Articular chondrocyte of knee joint (primary cell): ENCODE measurements at places on chromosomes 11 and 22. TPM values are rescaled to one million over a fixed set of nuclear protein-coding genes. Genes with fewer than 3 reads are reported as not detected.

The CNTN5 gene
- not detected in 2 replicates for total RNA-seq

The PDGFD gene
- 2.0 and 2.3 TPM in 2 replicates for total RNA-seq

The PKDREJ gene
- total RNA-seq, result under 0.01 and 0.11 TPM in 2 replicates

The ZNRF3 gene
- 4.2 and 4.9 TPM in 2 replicates for total RNA-seq

The LDLRAD3 gene
- total RNA-seq, result 14.8 and 15.5 TPM in 2 replicates

The RIBC2 gene
- total RNA-seq, result 0.76 and 0.91 TPM in 2 replicates

The SERHL2 gene
- 4.9 and 7.1 TPM in 2 replicates for total RNA-seq

The HBG1 gene
- not detected in 2 replicates for total RNA-seq

The MSANTD2 gene
- total RNA-seq, result 10.2 and 10.8 TPM in 2 replicates

The OR8H2 gene
- not detected in 2 replicates for total RNA-seq

The MMP8 gene
- total RNA-seq, result 0.22 TPM in 1 of 2 replicates, not detected in the other

The WBP2NL gene
- total RNA-seq, result 0.76 and 1.2 TPM in 2 replicates

The HORMAD2 gene
- not detected in 2 replicates for total RNA-seq

The SYT13 gene
- 0.13 and 0.32 TPM in 2 replicates for total RNA-seq

The C11orf87 gene
- 0.13 and 0.43 TPM in 2 replicates for total RNA-seq

The PPFIBP2 gene
- total RNA-seq, result 21.9 and 35.0 TPM in 2 replicates
